ENCODE measurements at places on chromosomes 12 and 14. TPM values are rescaled to one million over a fixed set of nuclear protein-coding genes. Genes with fewer than 3 reads are reported as not detected.

- no peak for DNase-seq
Observed at GRCh38 chr12:57885207-57885606, 38.7 kb upstream of the CTDSP2 start.

- no peak for DNase-seq
Observed at GRCh38 chr14:79376557-79376956, 834.7 kb downstream of the DIO2 start.

GRCh38 chr14:59870277-59871165 is at the start of gene RTN1:
Gene RTN1 (minus strand): TSS chr14:59870776. CDS start chr14:59870630, 146 bp downstream.
- peak; percentile 24 for DNase-seq

DNA sequence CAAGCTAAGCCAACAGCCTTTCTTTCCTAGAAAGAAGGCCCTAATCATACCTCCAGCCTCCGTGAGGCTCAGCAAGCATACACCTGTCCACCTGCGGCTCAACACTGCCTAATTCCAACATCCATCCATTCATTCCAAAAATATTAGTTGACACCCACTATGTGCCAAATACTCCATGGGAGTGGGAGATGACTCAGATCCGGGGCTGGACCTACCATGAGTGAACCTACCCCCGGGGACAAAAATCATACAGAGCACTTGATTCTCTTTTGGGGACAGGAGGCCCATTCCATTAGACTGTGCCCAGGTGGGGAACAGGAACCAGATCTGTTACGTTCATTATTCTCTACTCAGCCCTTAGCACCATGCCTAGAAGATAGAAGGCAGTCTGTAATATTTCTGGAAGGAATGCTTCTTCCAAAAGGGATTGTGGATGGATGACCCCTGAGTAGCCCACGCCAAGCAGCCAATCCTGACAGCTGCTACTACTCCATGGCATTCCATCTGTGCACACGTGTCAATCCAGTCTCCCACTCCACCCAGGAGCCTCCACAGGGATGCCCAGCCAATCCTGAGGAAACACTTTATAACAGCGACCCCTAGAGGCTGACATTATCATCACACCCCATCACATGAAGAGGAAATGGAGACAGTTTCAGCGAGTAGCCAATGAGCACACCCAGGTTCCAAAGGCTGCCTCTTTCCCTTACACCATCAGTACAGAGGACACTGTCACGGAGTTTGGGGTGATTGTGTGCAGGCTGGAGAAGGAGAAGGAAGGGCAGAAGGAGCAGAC is 170.7 kb downstream of the ESRRB start:
- DNase-seq: no peak

DNA sequence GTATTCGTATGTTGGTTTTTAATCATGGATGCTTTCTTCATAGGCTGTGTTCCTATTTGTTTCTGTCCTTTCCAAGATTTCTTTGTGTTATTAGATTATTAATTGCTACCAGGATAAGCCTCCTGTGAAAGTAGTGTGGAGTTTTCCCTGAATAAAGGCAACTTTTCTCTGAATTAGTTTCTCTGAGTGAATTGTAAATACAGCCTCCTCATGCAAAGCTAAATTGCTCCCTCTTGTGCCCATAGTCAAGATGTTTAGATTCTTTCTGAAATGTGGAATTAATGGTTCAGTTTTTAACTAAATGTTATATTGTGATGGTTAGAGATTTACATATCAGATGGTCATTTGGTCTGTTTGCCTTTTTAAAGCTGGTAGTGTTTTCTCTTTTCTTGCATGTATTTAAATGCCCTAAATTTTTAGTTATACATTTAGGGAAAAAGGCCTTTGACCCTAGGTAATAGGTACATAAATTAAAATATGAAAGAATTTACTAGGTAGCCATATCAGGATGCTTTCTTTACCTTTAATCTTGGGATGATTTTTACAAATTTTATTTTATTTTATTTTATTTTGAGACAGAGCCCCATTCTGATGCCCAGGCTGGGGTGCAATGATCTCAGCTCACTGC is 8.9 kb downstream of the APAF1 start:
- DNase-seq: no peak

DNA sequence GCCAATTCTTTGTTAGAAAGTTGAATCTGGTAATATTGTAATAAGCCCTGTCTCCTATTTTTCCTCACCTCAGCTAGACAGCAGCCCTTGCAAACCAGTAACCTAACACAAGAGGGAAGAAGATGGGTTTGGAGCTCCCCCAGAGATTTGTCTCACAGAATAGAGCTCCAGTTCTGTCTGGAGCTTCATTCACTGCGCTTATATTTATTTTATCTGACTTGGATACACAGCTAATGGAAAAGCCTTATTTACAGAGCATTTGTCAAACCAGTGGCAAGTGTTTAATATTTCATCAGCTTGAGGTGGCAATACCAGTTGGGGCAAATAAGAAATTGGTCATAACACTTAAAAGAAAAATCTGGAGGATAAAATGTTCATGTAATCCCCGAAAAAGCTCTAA is 1094.0 kb downstream of the FSCB start:
- DNase-seq: no peak

DNA sequence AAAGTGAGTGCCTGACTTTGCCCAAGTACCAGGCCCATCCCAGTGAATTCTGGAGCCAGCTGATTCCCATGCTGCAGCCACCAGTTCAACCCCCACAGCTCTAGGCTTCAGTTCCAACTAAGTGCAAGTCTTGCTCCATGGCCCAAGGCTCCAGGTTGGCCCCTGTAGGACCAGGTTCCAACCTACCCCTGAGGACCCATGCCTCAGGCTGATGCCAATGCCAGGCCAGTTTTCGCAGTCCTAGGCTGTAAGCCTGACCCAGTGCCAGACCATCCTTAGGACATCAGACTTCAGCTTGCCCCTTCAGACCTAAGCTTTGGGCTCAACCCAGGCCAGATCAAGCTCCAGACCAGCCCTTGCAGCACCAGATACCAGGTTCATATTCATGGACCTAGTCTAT is 352.6 kb downstream of the FSCB start:
- no peak for DNase-seq

DNA sequence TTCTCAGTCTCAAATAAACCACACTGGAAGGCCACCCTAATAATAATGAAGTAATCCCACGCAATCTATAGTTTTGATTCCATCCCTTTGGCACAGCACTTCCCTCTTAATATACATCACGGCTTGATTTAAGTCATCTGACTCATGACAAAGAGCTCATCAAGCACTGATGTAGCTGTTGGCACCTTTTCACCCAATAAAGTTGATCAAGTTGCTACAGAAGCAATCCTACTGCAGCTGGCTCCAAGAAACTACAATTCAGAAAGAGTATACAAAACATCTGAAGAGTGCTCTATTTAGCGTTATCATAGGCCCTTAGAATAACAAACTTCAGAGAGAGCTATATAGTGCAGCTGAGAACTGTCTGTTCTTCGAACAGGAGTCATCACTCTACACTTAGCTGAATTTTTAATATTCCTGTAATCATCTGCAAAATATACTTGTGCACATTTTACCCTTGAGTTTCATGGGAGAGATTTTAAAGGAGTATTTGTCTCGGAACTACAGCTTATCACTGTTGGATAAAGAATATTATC is 94.9 kb downstream of the OSBPL8 start:
- DNase-seq: no peak

GRCh38 chr14:101730626-101731186 is 30.8 kb upstream of the PPP2R5C start:
- DNase-seq: no peak

DNA sequence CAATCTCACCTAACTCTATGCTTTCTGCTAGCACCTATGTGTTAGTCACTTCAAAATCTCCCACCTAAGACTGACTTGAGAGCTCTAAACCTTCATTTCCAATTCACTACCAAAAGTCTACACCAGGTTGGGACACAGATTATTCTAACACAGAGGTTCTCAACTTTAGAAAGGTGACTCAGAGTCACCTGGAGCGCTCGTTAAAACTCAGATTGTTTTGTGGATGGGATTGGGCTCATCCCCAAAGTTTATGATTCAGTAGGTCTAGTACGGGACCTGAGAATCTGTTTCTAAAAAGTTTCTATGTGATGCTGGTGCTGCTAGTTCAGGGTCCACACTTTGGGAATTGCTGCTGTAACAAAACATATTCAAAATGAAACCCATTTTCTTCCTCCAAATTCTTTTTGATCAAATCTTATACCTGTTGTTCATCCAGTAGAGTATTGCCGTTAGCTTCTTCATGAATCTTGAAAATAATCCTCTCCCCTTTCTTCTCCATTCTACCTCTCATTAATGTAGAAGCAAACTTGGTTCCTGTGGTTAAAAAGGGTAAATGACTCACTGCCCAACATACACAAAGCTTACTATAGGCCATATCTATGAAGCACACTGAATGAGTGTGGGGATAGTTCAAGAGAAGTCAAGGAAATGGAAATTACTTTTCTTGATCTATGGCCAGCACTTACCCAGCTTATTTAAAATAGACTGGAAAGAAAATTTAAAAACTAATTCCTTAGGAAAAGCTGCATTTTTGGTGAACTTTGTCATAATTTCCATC is 206.7 kb downstream of the KIF21A start:
- no peak for DNase-seq

The SPIC gene
- not detected for total RNA-seq

The MANSC4 gene
- not detected for total RNA-seq

The GARIN6 gene
- total RNA-seq: not detected

The AJUBA gene
- 3.8 TPM for total RNA-seq

Data from activated naive CD4-positive, alpha-beta T cell treated with anti-CD3 and anti-CD28 coated beads, Interleukin-2, amount 50 U/mL, for 72 hours (primary cell).